Suprapubic skin (tissue), 4 donors: ENCODE measurements at places on chromosomes 12 and 14.

DNA sequence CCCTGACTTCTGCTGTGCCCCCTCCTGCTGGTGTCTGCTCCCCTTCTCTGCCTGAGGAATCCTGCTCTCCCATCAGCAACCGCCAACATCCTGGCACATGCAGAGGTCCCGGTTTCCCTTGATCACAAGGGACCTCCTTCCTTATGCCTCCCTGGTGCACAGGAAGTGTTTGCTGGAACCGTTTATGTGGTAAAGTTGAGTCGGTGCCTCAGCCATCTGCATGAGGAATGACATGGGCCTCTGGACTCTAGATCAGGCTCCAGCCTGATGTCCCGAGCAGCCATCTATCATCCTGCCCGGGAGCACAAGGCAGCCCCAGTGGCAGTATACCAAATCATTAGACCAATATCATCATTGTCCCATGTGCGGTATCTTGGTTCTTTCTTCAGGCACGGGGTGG is 90.4 kb downstream of the BORCS5 start:
- DNase-seq = no peak

- peak; percentile 32 for DNase-seq
Measured at GRCh38 chr12:131684015-131684725, 26.7 kb upstream of the SFSWAP start.

GRCh38 chr12:100956311-100956852 is 161.8 kb downstream of the ANO4 start:
- no peak for DNase-seq

GRCh38 chr12:30548203-30548602 is 147.5 kb downstream of the IPO8 start:
- no peak for DNase-seq

DNA sequence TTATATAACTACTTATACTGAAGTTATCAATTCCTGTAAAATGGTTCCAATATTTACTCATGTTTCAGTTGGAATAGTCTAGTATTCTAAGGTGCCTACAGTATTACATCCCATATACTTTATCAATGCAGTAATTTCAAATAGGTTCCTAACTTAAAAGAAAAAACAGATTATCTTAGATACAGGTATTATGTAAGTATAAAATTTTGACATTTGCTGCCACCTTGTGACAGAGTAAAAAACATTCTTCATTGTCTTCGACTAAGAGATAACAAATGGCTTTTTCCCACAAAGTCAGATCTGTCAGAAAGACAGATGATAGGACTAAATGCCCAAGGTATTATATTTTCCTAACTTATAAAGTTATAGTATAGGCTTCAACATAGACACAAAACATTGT is 78.7 kb downstream of the TXNDC16 start:
- DNase-seq = no peak

DNA sequence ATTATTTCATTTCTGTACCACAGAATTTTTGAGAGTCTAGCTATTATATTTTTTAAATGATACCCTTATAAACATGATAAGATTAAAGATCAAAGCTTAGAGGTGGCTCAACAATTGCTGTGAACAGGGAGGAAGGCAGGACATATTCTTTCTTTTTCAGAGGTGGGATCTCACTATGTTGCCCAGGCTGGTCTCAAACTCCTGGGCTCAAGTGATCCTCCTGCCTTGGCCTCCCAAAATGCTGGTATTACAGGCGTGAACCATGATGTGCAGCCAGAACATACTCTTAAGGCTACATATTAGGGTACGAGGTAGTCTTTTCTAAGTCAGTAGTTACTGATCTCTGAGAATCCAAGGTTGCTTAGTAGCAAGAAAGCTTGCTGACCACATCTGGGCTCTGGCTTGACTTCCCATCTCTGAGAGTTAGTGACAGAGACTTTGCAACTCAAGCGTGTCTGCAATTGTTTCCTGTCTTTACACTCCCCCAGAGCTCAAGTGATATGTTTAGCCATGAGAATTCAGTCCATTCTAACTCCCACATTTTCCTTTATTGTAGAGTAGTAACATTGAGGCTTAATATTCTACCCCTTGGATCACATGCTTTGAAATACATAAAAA is 8.6 kb downstream of the RAB5B start:
- DNase-seq = no peak

DNA sequence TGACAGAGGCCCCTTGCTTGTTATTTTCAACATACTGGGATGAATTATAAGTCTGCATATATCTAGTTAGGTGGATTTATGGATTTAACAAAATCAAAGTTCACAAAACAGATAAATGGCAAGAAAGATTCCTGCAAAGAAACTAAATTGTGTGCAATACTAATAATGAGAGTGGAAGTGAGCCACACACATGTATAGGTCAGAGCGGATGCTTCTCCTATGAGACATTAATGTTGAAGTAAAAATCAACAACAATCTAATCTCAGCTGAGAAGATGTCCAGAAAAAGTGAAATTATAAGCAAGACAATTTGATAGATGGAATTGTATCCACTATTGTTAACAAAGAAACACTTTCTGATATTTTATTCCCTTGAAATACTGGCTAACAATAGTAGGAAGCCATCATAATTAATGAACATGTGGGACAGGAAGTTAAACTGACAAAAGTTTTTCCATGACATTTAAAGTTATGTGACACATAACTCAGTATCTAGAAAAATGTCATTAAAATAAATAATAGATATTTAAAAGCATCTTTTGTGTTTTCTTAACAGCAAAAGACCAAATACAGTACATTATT is 39.7 kb downstream of the RAD51B start:
- no peak for DNase-seq

- peak; percentile 82 for DNase-seq
Measured at GRCh38 chr12:122860854-122861586, 25.8 kb downstream of the HIP1R start.

DNA sequence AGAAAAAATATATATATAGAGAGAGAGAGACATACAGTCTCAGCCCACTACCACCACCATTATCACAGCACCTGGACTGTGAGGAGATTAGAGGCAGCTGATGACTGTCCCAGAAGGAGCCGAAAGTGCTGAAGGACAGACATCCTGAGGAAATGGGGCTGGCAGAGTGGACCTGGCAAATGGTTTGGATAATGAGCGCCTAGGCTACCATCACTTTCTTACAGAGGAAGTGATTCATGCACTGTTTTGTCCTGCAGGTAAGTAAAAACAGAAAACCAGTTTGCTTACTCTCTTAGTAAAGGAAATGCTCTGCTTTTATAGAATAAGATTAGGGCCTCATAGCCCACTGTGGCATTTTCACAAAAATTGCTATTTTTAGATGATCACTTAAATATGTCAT is 28.6 kb upstream of the DNM1L start:
- no peak for DNase-seq

- no peak for DNase-seq
Measured at GRCh38 chr14:98498019-98498885, 773.7 kb downstream of the BCL11B start.

GRCh38 chr12:95547522-95548055 is 3.7 kb downstream of the USP44 start:
- no peak for DNase-seq

DNA sequence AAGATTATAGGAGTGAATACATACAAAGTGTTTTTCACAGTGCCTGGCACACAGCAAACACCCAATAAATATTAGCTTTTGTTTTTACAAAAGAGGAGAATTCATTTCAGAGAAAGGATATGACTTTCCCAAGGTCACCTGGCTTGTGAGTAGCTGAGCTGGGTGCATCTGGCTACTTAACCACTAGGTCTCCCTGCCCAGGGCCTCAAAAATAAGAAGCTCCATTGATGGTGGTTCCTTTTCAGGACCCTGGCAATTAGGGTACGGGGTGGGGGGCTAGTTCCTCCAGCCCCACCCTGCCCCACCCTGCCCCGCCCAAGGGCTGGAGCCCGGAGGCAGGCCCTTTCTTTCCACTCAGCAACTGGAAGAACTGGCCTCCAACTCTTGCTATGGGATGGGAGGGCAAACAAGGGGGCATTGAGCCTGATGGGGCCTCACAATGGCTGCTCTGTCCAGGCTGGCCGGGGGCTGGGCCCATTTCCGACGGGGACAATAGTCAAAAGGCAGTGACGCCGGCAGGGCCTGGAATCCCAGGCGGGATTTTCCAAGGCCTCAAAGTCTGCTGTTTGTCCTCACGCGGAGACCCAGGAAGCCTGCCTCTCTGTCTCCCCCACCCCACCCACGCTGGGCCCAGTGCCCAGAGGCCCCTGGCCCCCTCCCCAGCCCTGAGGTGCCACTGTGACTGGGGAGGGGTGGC is 8.2 kb upstream of the ATG101 start:
- peak; percentile 63 for DNase-seq

DNA sequence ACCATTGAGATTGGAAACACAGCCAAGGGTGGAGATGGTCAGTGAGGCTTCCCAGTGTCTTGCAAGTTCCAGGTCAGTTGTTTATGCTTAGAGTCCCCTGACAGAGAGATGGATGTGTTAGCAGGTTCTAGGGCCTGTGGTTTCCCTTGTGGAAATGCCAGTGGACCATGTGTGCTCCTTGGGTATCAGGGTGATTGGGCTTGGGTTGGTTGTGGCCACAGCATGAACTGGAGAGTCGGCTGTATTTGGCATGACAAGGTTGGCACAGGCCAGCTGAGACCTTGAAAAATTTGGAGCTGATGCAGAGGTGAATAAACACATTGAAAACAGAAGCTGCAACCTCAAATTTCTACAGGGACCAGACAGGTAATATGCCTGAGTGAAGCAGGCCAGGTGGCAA is 668.0 kb downstream of the DIO2 start:
- DNase-seq = no peak

- no peak for DNase-seq
Measured at GRCh38 chr12:738712-739111, 13.7 kb upstream of the WNK1 start.

GRCh38 chr12:112331886-112332285 is 50.3 kb downstream of the HECTD4 start:
- DNase-seq = no peak

- no peak for DNase-seq
Measured at GRCh38 chr12:56916296-56916995, 17.8 kb downstream of the SDR9C7 start.

GRCh38 chr14:36346052-36346451 is 25.6 kb upstream of the MBIP start:
- DNase-seq = no peak

DNA sequence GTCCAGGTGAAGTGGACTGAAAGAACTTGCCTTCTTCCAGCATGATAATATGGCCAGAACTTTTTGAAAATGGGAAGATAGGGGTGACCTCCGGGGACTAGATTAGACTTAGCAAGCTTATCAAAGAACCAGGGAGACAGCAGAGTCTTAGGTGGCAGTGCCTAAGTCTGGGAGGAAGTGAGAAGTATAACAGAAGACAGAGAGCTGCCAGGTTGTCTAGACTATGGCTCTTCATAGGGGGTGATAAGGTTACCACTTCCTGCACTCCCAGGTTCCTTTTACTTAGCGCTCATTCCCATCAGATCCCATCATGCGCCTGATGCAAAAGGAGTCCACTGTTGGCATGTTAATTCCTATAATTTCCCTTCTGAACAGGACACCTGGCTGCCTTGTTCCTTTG is 69.9 kb downstream of the PLXNC1 start:
- no peak for DNase-seq

- DNase-seq = no peak
Measured at GRCh38 chr14:54784657-54785056, 118.0 kb downstream of the GCH1 start.

DNA sequence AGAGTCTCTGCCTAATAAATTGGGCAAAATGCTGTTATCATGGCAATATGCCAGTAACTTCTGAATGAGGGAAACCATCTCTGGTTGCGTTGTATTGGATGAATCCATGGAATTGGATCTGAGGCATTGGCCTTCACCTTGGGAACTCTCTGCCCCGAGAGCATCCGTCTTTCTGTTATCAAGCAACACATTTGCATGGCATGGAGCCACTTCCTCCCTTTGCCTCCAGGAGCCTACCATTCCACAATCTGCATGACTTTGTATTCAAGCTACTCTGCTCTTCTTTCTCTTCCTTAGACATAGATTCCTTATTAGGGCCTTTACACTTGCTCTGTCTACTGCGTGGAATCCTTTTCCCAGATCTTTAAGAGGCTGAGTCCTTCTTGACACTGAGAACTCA is 57.2 kb downstream of the RIC8B start:
- DNase-seq = no peak

DNA sequence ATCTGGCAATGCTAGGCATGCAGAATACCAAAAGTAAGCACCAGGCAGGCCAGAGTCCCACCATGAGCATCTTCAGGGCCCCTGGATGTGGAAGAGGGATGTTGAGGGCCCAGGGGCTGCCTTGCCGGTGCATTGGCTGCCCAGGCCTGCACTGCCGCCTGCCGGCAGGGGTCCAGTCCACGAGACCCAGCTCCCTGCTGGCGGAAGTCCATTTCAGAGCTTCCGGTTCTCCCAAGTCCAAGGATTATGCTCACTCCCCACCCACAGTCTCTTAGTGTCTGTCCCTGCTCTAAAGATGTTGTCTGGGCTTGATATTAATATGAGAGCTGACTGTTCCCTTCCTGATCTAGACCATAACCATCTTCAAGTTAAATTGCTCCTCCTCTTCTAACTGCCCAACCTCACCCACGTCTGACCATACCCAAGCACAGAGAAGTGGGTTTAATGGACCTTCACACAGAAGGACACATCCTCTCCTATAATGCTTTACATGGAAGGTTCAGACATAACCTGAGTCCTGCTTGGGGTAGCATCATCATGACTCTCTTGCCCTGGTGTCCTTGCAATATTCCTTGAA is 117.4 kb downstream of the DAD1 start:
- no peak for DNase-seq

DNA sequence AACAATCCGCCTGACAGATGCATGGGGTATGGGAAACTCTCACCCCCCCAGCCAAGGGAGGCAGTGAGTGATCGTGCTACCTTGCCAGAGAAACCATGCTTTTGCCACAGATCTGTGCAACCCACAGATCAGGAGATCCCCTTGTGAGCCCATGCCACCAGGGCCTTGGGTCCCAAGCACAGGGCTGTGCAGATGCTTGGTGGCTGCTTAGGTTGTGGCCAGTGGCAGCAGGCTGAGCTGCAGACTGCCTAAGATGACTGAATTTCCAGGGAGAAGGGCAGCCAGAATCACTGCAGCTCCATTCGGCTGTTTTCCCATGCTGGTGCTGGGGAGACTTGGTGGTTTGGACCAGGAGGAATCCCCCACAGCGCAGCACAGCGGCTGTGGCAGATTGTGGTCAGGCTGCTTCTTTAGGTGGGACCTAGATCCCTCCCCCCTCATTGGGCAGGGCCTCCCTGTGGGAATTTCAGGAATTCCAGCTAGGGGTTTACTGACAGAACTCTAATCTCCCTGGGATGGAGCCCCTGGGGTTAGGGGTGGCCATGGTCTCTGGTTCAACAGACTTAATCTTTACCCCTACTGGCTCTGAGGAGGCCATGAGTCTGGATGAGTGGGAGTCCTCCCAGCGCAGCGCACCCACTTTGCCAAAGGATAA is 264.6 kb upstream of the DAAM1 start:
- DNase-seq = no peak
